Aorta (tissue), 5 donors: ENCODE measurements at places on chromosomes 11 and 22. TPM values are rescaled to one million over a fixed set of nuclear protein-coding genes. Genes with fewer than 3 reads are reported as not detected.

- no peak for DNase-seq
Measured at GRCh38 chr22:43995798-43996169, 28.3 kb upstream of the PARVB start.

DNA sequence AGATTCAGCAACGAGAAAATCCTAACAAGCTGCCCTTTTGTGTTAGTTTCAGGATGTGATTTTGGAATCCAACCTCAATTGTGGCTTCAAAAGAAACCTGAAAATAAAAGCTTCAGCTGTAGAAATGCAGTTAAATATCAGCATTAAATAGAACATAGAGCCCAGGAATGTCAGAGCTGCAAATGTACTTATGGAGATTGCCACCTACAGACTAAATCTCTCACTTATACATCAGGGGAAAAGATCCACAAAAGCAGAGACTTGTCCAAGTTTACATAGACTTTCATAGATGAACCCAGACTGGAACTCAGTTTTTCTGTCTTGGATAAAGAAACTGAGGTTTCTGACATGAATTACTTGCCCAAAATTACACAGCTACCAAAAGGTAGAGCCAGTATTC, 446.6 kb downstream of the DLG2 start:
- DNase-seq = no peak

- no peak for DNase-seq
Measured at GRCh38 chr11:66101066-66101464, 31.0 kb downstream of the PACS1 start.

DNA sequence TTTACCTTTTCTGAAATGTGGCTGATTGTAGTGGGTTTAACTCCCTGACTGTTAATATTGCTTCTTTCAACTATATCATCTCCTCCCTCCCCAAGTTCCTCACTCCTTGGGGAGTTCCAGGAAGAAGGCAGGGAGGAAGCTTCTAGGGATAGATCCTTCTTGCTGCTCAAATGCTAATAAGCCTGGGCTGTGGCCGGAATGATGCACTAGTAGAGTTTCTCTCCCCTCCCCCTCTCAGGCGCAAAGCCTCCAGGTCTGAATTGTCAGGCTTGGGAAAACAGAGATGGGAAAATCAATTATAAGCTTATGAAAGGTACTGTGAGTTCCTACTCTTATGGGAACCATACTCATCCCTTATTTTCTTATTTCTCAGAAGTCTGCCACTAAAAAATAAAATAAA, 30.8 kb downstream of the FEZ1 start:
- DNase-seq = no peak

- no peak for DNase-seq
Measured at GRCh38 chr11:10631761-10632160, 61.8 kb downstream of the IRAG1 start.

DNA sequence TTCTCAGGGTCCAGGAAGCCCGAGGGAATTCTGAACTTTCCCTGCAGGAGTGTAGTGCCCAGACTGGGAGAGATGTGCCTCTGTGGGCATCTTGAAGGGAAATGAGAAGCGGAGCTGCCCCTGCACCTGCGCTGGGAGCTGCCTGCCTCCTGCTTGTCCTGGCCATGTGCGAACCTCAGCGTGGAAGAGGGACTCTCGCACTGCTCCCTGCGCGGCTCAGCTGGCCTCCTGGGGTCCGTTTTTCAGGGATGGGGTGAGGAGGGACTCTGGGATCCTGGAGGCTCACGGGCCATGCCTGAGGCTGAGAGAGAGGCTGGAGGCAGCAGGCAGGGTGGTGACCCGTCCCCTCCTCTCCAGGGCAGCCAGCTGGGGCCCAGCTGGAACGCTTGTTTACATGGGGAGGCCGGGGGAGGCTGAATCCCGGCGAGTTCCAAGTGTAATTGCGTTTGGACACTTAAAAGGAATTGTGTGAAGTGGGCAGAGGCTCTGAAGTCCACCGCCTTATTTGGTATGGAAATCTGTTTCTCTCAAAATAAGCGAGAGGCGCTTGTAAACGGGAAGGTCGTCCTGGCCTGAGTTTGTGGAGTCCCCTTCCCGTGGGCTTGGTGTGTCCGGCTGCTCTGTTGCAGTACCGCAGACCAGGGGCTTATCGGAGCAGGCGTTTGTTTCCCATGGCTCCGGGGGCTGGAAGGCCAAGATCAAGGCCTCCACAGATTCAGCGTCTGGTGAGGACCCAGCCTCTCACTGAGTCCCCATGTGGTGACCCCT, 1.2 kb upstream of the MRGPRF start:
- DNase-seq = peak; percentile 70

GRCh38 chr22:39808081-39808480, 85.5 kb downstream of the ENTHD1 start:
- no peak for DNase-seq

- DNase-seq = no peak
Measured at GRCh38 chr11:30358536-30358935, 35.6 kb downstream of the ARL14EP start.

GRCh38 chr11:67023957-67024353, 1.0 kb downstream of the SYT12 start:
- DNase-seq = no peak

DNA sequence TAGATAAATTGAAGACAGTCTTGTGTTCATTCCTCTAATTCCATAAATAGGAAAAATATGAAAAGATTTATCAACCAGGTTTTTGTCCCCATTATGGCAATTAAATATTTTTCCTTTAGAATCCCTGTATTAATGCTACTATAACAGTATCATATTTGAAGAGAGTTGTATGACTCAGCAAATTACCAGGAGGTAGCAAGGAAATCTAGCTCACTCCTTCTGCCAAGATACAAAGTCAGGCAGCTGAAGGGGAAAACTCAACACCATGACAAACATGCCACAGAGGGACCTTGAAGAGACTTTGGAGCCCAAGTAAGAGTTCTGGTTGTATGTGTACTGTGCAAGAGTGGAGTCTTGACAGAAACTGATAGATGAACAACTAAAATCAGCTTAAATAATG, 143.3 kb downstream of the GUCY1A2 start:
- DNase-seq = no peak

DNA sequence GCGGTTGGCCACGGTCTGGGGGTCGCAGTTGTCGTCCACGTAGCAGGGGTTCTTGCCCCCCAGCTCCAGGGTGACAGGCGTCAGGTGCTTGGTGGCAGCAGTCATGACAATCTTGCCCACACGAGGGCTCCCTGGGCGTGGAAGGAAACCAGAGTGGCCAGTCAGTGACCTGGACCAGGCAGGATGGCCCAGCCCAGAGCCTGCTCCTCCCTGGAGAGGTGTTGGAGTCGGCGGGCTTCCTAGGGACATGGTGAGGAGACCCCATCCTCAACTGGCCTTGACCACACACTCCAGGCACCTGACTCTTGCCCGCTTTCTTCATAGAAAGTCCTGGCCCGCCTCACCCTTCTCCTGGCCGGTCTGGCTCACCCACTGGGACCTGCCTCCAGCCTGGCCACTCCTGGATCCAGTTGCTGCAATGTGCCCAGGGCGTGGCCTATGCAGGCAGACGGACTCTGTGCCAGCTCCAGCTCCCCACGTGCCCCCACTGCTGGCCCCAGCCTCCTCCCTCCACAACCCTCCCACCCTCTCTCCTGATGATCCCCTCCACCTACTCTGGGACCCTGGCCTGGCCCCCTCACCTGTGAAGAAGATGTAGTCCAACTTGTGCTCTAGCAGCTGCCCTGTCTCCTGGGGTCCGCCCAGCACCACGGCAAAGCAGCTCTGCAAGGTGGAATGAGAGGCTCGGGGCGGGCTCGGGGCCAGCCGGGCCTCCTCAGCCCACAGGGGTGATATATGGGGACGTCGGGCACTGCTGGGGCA, 8.7 kb downstream of the ALDH3B2 start:
- DNase-seq = no peak

- DNase-seq = no peak
Measured at GRCh38 chr11:64070314-64070681, 34.6 kb downstream of the FLRT1 start.

- DNase-seq = no peak
Measured at GRCh38 chr22:17827466-17827865, 53.2 kb upstream of the BID start.

- no peak for DNase-seq
Measured at GRCh38 chr11:16923987-16924386, 90.2 kb downstream of the PLEKHA7 start.

GRCh38 chr11:103109818-103110388, 677 bp downstream of the DYNC2H1 start:
- DNase-seq = peak; percentile 42

Gene RBM4
- 86.9 TPM for total RNA-seq

Gene HYLS1
- 3.3 TPM for total RNA-seq

Gene SYT8
- 0.75 TPM for total RNA-seq
